Activated T-cell treated with anti-CD3 and anti-CD28 coated beads, Interleukin-2, amount 50 U/mL, for 48 hours (primary cell): ENCODE measurements at places on chromosomes 7 and 10.

- peak; percentile 49 for DNase-seq
Observed at GRCh38 chr10:124611738-124612137, 132.4 kb downstream of the FAM53B start.

DNA sequence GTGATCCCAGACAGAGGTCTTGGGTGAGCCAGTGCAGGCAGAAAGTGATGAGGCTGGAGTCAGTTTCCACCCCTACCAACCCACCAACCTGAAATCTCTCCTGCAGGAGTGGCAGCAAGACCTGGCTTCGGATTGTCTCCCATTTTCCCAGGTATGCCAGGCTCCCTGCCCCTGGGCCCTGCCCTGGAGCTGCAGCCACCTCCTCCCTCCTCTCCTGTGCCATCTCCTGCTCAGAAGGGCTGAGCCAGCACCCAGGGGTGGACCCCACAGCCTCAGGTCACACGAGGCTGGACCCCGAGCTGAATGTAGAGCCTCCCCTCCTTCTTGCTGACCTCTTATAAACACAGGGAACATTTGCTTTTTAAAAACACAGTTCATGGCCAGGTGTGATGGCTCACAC is 17.0 kb upstream of the LIMK1 start:
- DNase-seq, result no peak

- DNase-seq, result no peak
Observed at GRCh38 chr10:61812052-61812721, 89.3 kb upstream of the ARID5B start.

DNA sequence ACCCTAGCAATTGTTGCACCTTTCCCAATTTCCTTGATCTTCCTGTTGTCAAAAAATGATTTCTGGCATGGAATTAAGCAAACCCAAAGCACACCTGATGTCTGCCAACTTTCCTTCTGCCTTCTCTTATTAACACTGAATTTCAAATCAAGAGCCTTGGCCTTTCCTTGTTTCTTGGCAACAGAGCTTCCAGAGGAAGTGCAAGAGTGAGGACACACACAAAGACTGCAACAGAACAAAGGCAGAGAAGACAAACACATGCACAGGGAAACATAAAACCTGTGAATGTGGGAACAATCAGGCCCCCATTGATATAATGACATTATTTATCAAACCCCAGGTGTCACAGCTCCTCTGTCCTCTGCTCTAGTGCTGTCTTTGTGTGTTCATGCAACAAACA is 73.0 kb upstream of the IL6 start:
- DNase-seq, result no peak

DNA sequence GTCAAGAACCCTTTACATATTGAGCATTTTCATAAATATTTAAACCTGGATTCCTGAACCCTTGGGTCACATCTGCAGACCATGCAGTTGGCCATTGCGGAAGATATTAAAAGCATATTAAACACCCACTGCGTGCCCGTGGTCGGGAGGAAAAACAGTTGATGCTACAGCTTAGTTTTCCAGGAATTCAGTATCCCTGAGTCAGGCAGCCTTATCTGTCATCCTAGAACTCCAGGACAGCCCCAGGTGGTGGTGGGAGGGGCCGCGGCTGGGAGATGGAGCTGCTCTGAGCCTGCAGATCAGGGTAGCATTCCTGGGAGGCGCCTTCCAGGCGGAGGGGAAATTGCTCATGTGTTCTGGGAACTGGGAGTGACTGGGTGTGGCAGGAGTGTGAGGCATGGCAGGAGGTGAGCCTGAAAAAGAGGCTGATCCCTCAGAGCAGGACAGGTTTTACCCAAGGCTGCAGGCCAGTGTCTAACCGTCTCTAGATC is 222.9 kb upstream of the SH2B2 start:
- no peak for DNase-seq

DNA sequence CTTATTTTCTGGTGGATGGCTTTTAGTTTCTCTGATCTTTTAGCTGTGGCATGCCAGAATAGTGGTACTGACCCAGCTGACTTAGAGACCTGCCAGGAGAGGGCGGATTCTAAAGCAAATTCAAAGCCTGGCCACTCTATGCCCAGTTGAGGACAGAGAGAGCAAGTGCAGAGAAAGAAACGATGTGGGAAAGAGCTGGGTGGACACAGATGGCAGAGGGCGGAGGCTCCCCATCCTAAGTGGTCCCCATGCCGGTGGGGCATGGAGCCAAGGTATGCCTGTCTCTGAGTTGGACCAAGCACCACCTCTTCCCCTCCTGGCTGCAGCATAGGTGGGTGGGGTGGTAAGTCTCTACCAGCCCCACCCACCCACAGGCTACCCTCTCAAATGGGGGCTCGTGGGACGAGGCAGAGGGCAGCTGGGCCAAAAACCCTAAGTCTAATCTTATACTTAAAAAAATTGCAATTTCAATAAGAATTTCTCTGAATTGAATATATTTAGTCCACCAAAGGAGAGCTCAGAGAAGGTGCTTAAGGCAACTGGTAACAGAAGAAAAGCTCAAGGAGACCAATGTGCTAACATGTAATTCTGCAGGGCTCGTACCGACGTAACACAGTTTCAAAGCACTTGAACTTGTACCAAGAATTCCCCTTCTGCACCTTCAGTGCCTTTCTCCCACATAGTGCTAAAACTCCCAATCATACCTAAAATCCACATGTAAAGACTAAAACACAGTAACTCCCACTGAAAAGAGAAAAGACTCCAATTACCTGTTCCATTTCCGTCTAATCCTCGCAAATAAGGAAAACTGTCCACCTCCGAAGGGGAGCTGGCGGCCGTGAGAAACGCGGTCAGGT is 85.7 kb upstream of the NMT2 start:
- no peak for DNase-seq
